ENCODE measurements at places on chromosomes 4 and X. TPM values are rescaled to one million over a fixed set of nuclear protein-coding genes. Genes with fewer than 3 reads are reported as not detected.

GRCh38 chr4:7824218-7824617 is 115.4 kb downstream of the AFAP1 start:
- DNase-seq = no peak

- DNase-seq = no peak
These were observed 1490.1 kb upstream of the IGFBP7 start for GRCh38 chr4:58600290-58600689.

GRCh38 chrX:134241960-134242619 is 5.1 kb downstream of the CCDC160 start:
- DNase-seq = no peak

Gene FMR1
- total RNA-seq = 40.2 TPM

GRCh38 chrX:12269484-12269883 is 131.2 kb downstream of the FRMPD4 start:
- DNase-seq = no peak

All from left colon (tissue), 2 donors.